A673 (cell line): ENCODE measurements at places on chromosomes 5 and 9. TPM values are rescaled to one million over a fixed set of nuclear protein-coding genes. Genes with fewer than 3 reads are reported as not detected.

DNA sequence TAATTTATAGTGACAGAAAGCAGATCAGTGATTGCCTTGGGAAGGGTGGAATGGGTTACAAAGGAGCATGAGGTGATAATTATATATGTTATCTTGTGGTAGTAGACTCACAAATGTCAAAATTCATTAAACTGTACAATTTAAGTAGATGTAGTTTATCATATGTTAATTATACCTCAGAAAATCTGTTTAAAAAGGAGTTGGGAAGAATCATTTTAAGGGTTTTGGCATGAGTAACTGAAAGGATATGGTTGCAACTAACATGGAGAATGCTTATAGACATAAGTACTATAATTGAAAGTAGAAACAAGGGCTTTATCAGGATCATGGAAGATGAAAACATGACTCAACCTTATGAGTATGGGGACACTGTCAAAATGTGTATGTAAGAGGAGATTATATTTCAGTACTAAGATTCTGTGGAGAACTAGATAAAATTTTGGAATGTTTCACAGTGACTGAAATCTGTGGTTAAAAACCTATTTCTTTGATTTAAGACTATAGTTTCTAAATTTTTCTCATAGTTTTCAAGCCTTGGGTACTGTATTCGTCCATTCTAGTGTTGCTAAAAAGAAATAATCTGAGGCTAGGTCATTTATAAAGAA lies 73.3 kb downstream of the FCHO2 start:
- H3K27ac ChIP-seq: no peak overlapping the region
- H3K27me3 ChIP-seq: no peaks in the 10 kb centered on the region
- DNase-seq: no peak
- H3K4me1 ChIP-seq: no peaks in the 10 kb centered on the region
- no peaks in the 10 kb centered on the region for H3K36me3 ChIP-seq
- H3K4me3 ChIP-seq: no peak overlapping the region

DNA sequence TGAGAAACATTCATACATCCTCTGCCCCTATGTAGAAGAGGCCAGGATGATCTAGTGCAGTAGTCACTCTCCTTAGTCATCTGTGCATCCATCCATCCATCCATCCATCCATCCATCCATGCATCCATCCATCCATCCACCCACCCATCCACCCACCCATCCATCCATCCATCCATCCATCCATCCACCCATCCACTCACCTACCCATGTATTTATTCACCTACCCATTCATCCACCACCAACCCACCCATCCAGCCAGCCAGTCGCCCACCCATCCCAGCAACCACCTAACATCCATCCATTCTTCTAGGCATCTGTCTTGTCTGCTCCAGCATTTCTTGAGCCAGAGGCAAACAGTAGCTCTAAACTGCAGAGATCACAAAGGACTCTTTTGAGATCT lies 87.1 kb downstream of the MSX2 start:
- no peak overlapping the region for H3K4me3 ChIP-seq
- no peaks in the 10 kb centered on the region for H3K27me3 ChIP-seq
- no peak for DNase-seq
- H3K36me3 ChIP-seq: no peaks in the 10 kb centered on the region
- no peak overlapping the region for H3K27ac ChIP-seq

GRCh38 chr5:178182158-178182876 lies 4.9 kb downstream of the GMCL2 start:
- no peak for DNase-seq
- H3K27me3 ChIP-seq: no peaks in the 10 kb centered on the region
- no peak overlapping the region for H3K27ac ChIP-seq
- no peak overlapping the region for H3K4me3 ChIP-seq
- no peaks in the 10 kb centered on the region for H3K4me1 ChIP-seq

GRCh38 chr5:137113161-137113560 lies 386.0 kb downstream of the SPOCK1 start:
- DNase-seq: no peak
- peaks cover 8% of the 10 kb centered on the region for H3K4me1 ChIP-seq
- H3K4me3 ChIP-seq: no peak overlapping the region
- no peaks in the 10 kb centered on the region for H3K27me3 ChIP-seq
- no peak overlapping the region for H3K27ac ChIP-seq
- H3K36me3 ChIP-seq: no peaks in the 10 kb centered on the region

- H3K36me3 ChIP-seq: no peaks in the 10 kb centered on the region
- no peak overlapping the region for H3K4me3 ChIP-seq
- H3K4me1 ChIP-seq: no peaks in the 10 kb centered on the region
- DNase-seq: no peak
Observed at GRCh38 chr9:71980266-71981190, 69.1 kb downstream of the C9orf85 start.

GRCh38 chr9:20012232-20012631 lies 223.4 kb upstream of the SLC24A2 start:
- H3K4me3 ChIP-seq: no peak overlapping the region
- no peaks in the 10 kb centered on the region for H3K36me3 ChIP-seq
- H3K27me3 ChIP-seq: no peaks in the 10 kb centered on the region

GRCh38 chr9:105308461-105309341 lies 64.2 kb downstream of the SLC44A1 start:
- DNase-seq: no peak
- H3K4me3 ChIP-seq: no peak overlapping the region
- no peaks in the 10 kb centered on the region for H3K4me1 ChIP-seq
- no peaks in the 10 kb centered on the region for H3K36me3 ChIP-seq
- H3K27ac ChIP-seq: no peak overlapping the region
- no peaks in the 10 kb centered on the region for H3K27me3 ChIP-seq

DNA sequence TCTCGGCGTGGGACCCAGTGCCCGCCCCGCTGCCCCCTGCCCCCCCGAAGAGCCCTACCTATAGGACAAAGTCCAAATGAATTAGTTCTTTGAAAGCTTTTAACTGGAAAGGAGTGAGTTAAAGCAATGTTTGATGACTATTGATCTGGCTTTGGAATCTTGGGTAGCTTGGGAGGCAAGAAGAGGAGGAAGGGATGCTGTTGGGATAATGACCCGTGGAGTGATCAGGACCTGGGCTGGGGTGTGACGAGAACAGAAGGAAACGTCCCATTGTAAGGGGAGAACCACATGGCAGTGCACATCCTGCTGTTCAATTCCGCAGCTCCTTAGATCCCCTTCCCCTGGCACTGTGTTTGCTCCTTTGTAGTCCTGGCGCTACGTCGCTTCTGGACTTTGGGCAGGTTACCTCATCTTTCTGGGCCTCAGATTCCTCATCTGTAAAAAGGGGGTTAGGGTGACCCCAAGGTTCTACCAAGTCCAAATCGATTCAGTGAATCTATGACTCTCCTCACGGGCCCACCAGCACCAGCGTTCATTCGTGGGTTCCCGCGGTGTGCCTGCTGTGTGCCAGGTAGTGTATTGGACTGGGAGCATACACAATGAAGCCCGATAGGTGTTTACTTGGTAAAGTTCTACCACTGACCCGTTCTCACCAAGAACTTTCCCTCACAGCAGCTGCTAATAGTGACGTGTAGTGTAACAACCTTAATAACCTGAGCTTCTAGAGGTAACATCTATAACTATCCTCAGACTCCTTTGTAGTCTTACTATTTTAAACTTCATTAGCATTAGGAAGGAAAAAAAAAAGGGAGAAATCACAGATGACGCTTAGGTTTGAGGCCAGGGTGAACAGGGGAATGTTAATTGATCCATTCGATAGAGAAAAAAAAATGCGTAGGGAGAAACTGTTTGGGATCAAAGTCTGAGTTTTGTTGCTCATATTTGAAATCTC lies 1.1 kb upstream of the NADK2 start:
- H3K4me3 ChIP-seq: peak overlapping the region; percentile 84
- H3K36me3 ChIP-seq: no peaks in the 10 kb centered on the region
- peaks cover 17% of the 10 kb centered on the region for H3K4me1 ChIP-seq
- H3K27me3 ChIP-seq: no peaks in the 10 kb centered on the region
- DNase-seq: no peak
- peak overlapping the region; percentile 92 for H3K27ac ChIP-seq

- no peaks in the 10 kb centered on the region for H3K36me3 ChIP-seq
- no peaks in the 10 kb centered on the region for H3K4me1 ChIP-seq
- no peaks in the 10 kb centered on the region for H3K27me3 ChIP-seq
- no peak for DNase-seq
Observed at GRCh38 chr9:93194221-93194625, 10.3 kb downstream of the WNK2 start.

Gene PCDHA5
- total RNA-seq: 2.1 and 2.2 TPM in 2 replicates
